PC-9 (cell line): ENCODE measurements at places on chromosomes 2 and 18. TPM values are rescaled to one million over a fixed set of nuclear protein-coding genes. Genes with fewer than 3 reads are reported as not detected.

DNA sequence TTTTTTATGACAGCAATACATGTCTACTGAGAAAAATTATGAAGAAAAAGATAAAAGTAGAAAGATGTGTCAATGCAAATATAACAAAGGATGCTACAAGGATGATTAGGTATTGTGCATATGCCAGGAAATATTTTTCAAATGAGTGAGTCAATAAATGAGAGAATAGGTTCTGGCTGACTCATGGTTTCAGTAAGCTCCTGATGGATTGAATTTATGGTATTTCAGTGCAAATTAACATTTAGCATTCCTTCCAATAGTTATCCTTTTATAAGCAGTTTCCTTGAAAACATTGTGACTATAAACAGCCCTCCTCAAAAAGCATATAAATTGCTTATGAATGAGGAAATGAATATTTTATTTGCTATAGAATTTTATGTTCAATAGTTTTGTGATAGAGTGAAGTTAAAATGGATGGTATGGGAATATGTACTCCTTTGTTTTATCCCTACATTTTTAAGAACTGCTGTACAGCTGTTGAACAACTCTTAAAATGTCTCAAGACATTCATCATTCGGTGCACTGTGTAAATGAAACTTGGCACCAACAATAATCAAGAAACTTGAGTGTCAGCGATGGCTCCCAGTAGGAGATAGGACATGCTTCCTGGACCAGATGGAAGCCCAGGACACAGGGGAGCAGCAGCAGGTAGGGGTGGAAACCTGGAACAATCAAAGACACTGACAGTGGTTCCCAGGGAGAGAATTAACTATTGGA is 144.7 kb downstream of the PMAIP1 start:
- H3K27me3 ChIP-seq: no peaks in the 10 kb centered on the region
- peaks cover 13% of the 10 kb centered on the region for H3K4me1 ChIP-seq
- no peaks in the 10 kb centered on the region for H3K36me3 ChIP-seq
- no peak overlapping the region for H3K4me3 ChIP-seq
- H3K27ac ChIP-seq: peak overlapping the region; percentile 58
- DNase-seq: no peak

GRCh38 chr2:233210843-233211547 is 40.5 kb upstream of the ATG16L1 start:
- no peaks in the 10 kb centered on the region for H3K27me3 ChIP-seq
- H3K4me1 ChIP-seq: peaks cover 57% of the 10 kb centered on the region
- H3K36me3 ChIP-seq: no peaks in the 10 kb centered on the region
- no peak overlapping the region for H3K4me3 ChIP-seq
- peak overlapping the region; percentile 28; the same call in 1 of the 2 replicates for H3K27ac ChIP-seq

GRCh38 chr2:61855318-61855613 is 1.4 kb upstream of the FAM161A start:
- H3K4me3 ChIP-seq: peak overlapping the region; percentile 86
- no peaks in the 10 kb centered on the region for H3K36me3 ChIP-seq
- peak overlapping the region; percentile 49 for H3K27ac ChIP-seq
- peaks cover 14% of the 10 kb centered on the region for H3K4me1 ChIP-seq
- H3K27me3 ChIP-seq: no peaks in the 10 kb centered on the region
- no peak for DNase-seq

DNA sequence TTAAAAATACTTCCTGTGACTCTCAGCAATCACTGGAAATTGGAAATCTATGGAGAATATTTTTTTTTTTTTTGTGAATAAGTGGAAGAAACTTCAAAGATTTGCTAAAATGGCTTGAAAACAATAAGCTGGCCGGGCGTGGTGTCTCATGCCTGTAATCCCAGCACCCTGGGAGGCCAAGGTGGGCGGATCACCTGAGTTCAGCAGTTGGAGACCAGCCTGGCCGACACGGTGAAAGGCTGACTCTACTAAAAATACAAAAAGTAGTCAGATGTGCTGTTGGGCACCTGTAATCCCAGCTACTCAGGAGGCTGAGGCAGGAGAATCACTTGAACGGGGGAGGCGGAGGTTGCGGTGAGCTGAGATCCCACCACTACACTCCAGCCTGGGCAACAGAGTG is 155.5 kb upstream of the CAVIN2 start:
- DNase-seq: no peak
- H3K36me3 ChIP-seq: no peaks in the 10 kb centered on the region
- no peak overlapping the region for H3K27ac ChIP-seq
- no peaks in the 10 kb centered on the region for H3K4me1 ChIP-seq
- no peaks in the 10 kb centered on the region for H3K27me3 ChIP-seq
- H3K4me3 ChIP-seq: no peak overlapping the region

DNA sequence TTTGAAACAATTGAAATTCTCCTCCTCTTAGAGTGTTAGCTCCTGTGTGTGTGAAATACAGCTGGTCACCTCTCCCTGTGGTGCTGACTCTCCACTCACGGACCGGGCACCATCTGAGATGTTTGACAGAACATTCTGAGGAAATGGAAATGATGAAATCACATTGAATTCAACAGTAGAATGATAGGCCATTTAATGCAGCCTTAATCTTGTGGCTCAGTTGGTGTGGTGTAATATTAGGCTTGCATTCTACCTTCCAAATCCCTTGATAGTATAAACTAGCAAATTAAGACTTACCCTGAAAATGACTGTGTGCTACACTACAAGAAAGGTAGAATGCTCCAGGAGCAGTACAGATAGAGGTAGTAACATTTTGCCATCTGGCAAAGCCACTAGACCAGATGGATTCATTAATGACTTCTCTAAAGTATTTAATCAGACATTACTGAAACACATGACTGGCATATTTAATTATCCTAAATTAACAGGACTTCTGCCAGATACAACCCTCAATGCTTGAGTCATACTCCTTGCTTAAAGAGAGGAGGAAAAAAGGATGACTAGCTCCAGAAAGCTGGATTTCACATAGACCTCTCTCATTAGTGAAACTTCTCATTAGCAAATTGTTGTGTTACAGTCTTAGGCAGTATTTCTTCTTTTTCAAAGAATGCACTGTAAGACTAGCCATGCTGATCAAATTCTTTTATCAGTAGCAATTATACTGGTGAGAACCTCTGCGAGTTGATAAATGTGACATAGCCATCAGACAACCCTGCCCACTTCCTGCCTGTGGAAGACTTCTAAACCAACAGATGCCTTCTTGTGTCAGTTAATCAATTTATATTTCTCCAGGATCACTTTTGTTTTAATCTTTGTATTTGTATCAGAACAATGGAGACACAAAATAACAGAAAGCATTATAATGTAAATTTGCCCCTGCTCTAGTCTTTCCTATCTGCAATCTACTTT is 80.6 kb downstream of the EML6 start:
- H3K27ac ChIP-seq: no peak overlapping the region
- DNase-seq: no peak
- H3K4me1 ChIP-seq: no peaks in the 10 kb centered on the region
- no peaks in the 10 kb centered on the region for H3K36me3 ChIP-seq
- no peak overlapping the region for H3K4me3 ChIP-seq

- H3K27ac ChIP-seq: no peak overlapping the region
- H3K27me3 ChIP-seq: no peaks in the 10 kb centered on the region
- no peaks in the 10 kb centered on the region for H3K36me3 ChIP-seq
- no peaks in the 10 kb centered on the region for H3K4me1 ChIP-seq
- DNase-seq: no peak
Measured at GRCh38 chr2:172278667-172279066, 148.7 kb upstream of the ITGA6 start.

GRCh38 chr2:61658841-61659780 is 121.0 kb upstream of the XPO1 start:
- no peaks in the 10 kb centered on the region for H3K27me3 ChIP-seq
- peaks cover 10% of the 10 kb centered on the region; the same call in 1 of the 2 replicates for H3K4me1 ChIP-seq
- no peak overlapping the region for H3K4me3 ChIP-seq
- DNase-seq: no peak
- peak overlapping the region; percentile 18; the same call in 1 of the 2 replicates for H3K27ac ChIP-seq
- H3K36me3 ChIP-seq: no peaks in the 10 kb centered on the region

DNA sequence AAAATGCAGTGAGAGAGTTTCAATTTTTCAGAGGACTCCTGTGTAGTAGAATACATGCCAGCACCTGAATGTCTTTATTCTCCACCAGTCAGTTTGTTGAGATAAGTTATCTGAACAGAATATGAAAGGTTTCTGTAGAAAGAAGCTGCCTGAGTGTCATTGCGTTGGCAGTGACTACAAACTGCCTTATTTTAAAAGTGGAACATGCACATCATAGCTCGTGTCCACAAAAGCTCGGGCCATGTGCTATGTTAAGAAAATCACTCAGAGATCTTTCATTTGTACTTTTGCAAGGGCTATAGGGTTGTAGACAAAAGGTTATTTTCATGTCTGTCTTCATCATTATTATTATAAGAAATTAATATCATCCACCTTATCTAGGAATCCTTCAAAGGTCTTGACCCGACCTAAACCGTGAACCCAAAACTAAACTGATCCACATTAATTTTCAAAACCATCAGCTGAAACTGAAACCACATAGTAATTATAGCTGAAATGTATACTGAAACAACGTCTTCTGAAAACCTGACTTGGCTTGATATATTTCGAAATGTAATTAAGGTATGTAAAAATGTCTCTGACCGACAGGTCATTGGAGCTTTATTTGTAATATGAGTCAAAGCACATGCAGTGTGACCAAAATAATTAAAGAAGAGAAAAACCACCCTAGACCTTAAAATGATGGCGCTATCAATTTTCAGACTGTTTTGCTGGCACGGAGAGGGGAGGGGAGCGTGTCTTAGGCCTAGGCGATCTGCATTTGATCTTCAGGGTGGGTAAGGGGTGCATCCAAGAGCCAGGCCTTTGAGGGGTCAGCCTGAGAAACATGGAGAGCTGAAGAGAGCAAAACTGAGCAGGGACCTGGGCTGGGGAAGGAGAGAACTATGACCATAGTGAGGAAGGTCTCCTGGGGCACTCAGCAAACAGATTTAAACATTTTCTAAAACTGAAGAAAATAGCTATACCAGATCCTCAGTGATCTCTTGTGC is 232.1 kb downstream of the SOX11 start:
- no peak overlapping the region for H3K4me3 ChIP-seq
- no peaks in the 10 kb centered on the region for H3K36me3 ChIP-seq
- H3K4me1 ChIP-seq: no peaks in the 10 kb centered on the region
- no peak overlapping the region for H3K27ac ChIP-seq
- no peak for DNase-seq

Gene GAREM1
- 6.1 and 10.2 TPM in 2 replicates for total RNA-seq

- DNase-seq: no peak
- no peaks in the 10 kb centered on the region for H3K4me1 ChIP-seq
- no peak overlapping the region for H3K27ac ChIP-seq
- no peak overlapping the region for H3K4me3 ChIP-seq
- no peaks in the 10 kb centered on the region for H3K36me3 ChIP-seq
Measured at GRCh38 chr2:188119112-188119838, 172.4 kb upstream of the GULP1 start.

DNA sequence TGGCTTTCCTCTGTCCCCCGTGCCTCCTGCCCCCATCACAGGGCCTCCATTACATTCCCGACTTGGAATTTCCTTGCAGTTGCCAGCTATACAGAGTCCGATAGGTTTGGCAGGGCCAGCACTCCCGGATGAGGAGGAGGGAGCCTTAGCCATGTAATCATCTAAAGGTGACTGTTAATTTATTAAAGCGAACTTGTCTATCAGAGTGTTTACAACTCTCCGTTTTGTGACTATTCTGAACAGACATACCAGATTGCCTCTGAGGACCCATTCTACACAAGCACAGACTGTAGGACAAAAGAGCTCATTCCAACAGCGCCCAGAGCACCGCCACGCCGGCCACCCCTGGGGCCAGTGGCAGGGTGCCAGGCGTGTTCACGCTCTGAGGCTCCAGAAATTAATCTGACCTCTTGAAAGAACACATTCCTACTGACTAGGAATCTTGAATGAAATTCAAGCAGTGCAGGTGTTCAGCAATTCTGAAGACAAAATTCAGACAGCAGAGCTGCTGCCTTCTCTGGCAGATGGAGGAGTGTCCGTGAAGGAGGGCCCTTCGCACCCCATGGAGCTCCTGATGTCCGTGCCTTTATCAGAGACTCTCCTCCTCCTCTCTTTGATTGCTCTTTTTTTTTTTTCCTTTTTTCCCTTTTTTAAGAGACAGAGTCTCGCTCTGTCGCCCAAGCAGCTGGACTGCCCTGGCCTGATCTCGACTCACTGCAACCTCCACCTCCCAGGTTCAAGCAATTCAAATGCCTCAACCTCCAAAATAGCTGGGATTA is 58.1 kb upstream of the RALBP1 start:
- no peak overlapping the region for H3K4me3 ChIP-seq
- peaks cover 9% of the 10 kb centered on the region for H3K4me1 ChIP-seq
- DNase-seq: no peak
- H3K36me3 ChIP-seq: no peaks in the 10 kb centered on the region
- H3K27me3 ChIP-seq: no peaks in the 10 kb centered on the region

DNA sequence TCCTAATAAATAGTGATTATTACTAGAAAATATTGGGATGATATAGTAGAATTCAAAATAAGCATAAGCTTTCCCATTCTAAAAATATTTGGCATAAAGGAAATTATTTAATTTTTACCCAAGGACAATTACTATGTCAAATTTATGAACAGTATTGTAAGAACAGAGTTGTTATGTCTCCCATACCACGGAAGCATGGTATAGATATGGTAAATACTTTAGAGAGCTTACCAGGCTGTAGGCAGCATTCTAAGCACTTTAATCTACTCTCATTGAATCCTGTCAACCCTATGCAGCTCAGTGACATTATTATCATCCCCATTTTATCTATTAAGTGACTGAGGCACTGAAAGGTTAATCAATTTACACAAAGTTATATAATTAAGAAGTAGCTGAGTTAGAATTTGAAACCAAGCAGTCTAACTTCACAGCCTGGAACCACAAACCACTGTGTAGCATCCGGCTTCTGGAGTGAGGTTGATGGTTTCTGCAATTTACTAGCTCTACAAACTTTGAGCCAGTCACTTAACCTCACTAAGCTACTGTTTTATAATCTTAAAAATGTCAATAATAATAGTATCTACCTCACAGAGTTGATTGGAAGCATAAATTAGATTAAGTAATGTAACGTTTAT is 323.7 kb downstream of the ARHGAP15 start:
- no peaks in the 10 kb centered on the region for H3K27me3 ChIP-seq
- no peak overlapping the region for H3K4me3 ChIP-seq
- no peaks in the 10 kb centered on the region for H3K4me1 ChIP-seq
